ENCODE measurements at places on chromosomes 2 and 18.

DNA sequence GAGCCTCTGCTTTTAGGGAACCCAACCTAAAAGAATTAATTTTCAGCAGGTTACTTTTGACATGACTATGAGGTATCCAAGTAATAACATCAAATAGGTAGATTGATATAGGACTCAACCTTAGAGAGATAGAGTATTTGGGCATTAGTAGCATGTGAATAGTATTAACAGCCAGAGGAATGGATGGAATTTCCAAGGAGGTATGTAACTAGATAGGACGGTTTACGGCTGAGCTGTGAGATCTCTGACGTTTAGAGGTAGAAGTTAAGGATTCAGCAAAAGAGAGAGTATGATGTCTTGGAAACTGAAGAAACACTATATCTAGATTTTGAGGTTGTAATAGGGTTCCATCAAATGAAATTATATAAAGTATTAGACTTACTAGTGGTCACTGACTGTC, 70.3 kb downstream of the HNMT start:
- DNase-seq = no peak

GRCh38 chr2:3427272-3427671, 47.8 kb downstream of the TRAPPC12 start:
- DNase-seq = peak; percentile 70

DNA sequence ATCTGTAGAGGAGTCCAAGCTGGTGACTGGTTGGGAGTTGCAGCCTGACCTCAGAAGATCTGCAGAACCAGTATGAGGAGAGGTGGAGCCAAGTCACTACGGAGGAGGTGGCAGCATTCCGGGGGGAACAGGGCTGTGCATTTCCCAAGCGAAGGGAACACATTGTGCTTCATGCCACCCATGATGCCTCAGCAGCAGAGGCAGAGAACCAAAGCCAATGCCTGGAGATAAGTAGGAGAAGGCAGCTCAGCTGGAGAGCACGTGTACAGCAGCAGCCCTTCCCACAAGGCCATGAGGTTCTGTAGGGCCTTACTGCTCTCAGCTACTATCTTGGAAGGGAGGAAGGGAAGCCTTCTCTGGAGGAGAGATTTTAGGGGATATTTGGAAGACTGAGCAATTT, 67.2 kb upstream of the LRPPRC start:
- no peak for DNase-seq

DNA sequence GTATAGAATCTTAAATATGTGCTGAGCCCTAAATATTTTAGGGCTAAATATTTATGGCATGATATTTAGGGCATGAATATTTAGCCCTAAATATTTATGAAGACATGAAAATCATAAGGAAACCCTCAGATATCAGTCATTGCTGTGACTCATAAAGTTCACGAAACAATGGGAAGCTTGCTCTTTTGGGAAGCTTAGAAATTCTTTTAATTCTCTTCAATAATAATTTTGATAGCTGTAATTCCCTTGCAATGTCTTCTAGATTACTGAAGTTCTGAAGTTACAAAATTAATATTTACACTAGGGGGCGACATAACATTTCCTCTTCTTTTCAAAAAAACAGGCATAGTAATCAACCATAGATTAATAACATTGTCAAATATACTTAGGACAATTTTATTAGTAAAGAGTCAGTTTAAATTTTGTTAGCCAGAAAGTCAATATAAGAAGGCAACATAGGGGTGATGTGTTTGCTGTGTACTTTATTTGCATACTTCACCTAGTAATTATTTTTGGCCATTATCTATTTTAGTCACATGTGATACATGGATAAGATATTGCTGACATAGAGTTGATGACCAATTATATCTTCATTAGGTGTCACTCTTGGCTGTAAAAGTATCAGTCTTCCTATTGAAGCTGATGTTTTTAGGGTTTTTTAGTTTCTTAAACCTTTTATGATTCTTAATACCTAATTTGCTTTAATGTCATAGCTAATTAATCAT, 13.2 kb downstream of the ZNF804A start:
- no peak for DNase-seq

- no peak for DNase-seq
Observed at GRCh38 chr2:145685383-145686050, 1165.6 kb upstream of the ZEB2 start.

GRCh38 chr2:200635251-200635650, 49.4 kb downstream of the AOX1 start:
- DNase-seq = no peak

DNA sequence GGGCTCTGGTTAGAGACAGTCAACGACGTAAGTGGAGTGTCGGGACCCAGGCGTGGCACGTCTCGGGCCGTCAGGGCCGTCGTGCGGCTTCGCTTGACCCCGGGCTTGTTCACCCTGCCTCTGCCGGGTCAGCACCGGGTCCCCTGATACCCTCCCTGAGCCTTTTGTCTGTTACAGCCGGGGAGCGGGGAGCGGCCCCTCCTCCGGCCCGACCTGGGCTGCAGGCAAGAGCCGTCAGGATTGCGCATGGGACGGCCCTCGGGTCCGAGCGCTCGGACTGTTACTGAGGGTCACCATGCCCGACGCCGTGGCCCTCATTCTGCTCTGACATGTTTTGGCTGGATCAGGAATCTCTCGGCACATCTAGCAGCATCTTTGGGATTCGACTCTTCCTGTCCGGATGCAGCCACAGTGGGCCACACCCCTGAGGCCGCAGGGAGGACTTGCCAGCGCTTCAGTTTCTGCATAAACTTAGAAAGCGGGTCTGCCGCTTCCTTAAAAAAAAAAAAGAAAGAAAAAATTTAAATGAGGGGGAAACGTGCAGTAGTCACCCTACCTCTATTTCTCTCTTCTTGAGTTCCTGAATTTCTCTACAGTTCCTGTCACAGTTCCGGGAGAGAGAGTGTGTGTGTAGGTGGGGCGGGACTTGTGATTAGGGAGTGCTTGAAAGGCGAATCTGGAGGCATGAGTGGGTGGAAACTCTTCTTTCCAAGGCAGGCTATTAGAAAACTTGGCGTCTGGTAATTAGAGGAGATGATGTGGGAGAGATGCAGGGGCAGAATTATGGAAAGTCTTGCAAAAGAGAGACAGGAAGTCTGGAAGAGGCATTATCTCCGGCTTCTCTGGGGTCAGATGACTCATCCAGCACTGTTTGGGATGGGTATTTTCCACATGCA, 909 bp downstream of the TMEM87B start:
- no peak for DNase-seq

DNA sequence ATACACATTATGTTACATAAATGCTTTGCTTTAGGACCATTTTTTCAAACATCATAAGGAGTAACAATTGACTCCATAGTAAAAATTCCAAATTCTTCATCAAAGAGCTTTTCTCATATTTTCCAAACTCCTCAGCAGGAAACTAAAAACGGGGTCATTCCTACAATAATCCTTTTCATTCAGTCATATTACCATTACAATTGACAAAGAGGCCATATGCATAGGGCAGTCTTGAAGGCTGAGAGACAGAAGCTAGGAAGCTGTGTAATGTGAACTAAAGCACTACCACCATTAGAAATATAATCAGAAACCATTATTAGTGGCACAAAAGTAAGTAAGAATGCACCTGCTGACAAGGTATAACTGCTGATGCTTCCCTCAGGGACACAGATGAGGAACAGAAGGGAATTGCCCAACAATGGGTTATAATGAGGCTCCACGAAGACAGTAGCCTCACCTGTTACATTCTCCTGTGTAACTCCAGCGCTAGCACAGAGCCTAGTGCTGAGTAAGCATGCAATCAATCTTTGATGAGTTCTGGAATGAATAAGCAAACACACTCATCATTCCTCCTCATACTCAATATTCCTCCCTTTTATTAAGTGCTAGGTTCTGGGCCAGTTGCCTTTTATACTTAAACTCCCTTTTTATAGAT, 942.3 kb downstream of the CPS1 start:
- DNase-seq = no peak

DNA sequence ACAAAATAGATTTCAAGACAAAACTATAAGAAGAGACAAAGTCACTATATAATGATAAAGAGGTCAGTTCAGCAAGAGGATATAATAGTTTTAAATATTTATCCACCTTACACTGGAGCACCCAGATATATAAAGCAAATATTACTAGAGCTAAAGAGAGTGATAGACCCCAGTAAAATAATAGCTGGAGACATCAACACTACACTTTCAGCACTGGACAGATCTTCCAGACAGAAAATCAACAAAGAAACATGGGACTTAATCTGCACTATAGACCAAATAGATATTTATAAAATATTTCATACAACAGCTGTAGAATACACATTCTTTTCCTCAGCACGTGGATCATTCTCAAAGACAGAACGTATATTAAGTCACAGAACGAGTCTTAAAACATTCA, 86.6 kb downstream of the ATP8B1 start:
- no peak for DNase-seq

DNA sequence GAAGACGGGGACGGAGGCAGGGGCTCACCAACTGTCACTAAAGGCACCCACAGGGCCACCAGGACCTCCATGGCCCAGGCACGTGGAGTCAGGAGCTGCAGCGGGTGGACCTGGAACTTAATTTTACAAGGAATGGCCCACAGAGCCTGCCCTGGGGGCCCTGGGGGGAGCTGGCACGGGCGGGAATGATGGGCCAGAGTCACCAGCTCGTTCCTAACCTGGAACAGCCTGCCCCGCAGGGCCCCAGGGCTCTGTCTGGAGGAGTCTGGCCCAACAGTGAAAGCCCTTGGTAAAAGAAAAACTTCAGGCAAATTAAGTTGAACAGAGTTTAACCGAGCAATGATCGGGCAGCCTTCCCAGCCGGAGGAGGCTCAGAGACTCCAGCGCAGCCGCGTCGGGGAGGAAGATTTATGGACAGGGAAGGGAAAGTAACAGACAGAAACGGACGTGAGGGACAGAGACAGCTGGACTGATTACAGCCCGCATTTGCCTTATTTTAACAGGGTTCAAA, 118.4 kb upstream of the TMEM18 start:
- no peak for DNase-seq

DNA sequence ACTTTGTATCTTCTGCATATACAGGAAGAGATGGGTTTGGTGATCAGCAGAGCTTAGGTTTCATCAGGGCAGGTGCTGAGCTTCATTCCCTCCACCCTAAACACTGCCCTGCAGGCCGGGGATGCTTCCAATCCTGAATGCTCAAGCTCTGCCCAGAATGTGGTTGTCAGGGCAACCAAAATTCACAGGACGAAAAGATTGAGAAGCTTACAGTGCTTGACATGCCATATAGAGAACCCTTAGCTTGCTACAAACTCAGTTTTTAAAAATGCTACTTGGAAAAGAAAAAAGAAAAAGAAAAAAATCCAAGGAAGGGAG, 65.6 kb downstream of the SH3RF3 start:
- no peak for DNase-seq

GRCh38 chr2:43792653-43793052, 18.8 kb downstream of the DYNC2LI1 start:
- DNase-seq = no peak

- no peak for DNase-seq
Observed at GRCh38 chr2:241020201-241020600, 21.8 kb downstream of the SNED1 start.

DNA sequence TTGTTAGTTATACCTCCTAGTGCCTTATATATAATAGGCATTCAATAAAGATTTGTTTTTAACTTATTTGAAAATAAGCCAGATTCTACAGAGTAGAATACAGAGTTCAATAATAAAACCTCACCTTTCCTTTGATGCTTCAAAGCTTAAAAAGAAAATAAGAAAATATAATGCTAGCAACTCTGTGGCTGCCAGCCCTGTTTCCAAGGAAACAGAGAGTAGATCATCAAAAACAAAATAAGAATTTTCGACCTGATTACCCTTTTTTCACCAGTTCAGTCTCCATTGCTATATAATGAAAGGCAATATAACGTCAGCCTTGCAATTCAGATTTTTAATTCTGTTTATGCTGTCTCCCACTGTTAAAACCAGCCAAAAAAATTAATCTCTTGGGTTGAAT, 8.9 kb upstream of the PGAP1 start:
- no peak for DNase-seq

- DNase-seq = no peak
Observed at GRCh38 chr2:232981767-232982360, 31.2 kb downstream of the NGEF start.

GRCh38 chr2:229474125-229474524, 203.0 kb upstream of the PID1 start:
- DNase-seq = no peak

GRCh38 chr2:238238311-238238765, 1.5 kb downstream of the HES6 start:
- no peak for DNase-seq

GRCh38 chr2:127695491-127696472, 5.5 kb upstream of the SFT2D3 start:
- DNase-seq = no peak

DNA sequence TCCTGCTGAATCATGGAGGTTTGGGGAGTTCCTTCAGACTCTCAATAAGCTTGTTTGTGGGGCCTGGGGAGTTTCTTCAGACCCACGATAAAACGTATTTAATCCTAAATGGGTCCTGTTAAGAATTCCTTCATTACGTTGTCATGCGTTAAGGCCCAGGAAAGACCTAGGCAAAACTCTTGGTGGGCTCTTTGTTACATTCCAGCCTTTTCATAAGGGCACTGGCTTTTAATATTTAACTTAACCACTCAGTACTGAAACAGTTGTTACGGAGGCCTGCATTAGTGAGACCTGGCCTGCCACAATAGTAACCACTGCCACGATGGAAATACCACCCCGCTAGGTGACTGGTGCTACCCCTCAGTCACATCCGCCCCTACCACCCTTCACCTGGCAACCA, 17.5 kb upstream of the BIN1 start:
- no peak for DNase-seq

DNA sequence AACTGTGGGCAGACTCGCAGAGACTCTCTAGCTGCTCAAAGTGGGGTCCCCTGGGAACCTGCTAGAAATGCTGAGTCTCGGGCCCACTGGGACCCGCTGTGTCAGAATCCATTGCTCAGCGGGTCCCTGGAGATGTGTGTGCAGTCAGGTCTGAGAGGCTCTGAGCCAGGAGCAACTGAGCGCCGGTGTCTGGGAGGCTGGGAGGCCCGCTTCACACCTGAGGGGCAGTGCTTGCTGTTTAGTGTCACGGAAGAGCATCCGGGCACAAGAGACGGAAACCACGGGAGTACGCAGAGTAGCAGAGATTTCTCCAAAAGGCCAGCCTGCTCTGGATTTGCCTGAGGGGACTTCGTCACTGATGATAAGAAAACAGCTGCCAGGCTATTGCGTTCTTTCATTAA, 70.1 kb downstream of the EDAR start:
- no peak for DNase-seq

DNA sequence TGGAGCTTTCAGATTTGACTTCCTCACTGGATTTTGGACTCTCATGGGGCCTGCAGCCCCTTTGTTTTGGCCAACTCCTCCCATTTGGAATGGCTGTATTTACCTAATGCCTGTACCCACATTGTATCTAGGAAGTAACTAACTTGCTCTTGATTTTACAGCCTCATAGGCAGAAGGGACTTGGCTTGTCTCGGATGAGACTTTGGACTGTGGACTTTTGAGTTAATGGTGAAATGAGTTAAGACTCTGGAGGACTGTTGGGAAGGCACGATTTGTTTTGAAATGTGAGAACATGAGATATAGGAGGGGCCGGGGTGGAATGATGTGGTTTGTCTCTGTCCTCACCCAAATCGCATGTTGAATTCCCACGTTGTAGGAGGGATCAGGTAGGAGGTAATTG, 233.4 kb upstream of the GALNT5 start:
- no peak for DNase-seq

Data from NCI-H187 (cell line).